ENCODE measurements at places on chromosomes 2 and 18. TPM values are rescaled to one million over a fixed set of nuclear protein-coding genes. Genes with fewer than 3 reads are reported as not detected.

The PROM2 gene
- total RNA-seq = 0.43 TPM

The IL1RN gene
- total RNA-seq = 0.78 TPM

The CDH7 gene
- not detected for total RNA-seq

DNA sequence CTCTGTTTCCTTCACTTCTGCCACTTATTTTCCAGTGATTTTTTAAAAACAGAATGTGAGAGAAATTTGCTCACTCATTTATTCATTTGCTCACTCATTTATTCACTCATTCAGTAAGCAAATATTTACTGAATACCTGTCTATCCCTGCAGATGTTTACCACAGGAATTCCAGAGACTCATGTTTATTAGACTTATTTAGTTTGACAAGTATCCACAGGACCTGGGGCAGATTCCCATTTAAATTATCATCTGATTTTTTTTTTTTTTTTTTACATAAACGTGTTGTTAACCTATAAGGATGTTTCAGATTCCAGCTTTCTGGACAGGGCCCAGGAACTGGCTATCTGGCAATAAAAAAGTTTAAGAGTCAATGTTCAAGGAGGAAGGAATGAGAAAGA, 175.1 kb upstream of the ERBB4 start:
- DNase-seq = no peak

DNA sequence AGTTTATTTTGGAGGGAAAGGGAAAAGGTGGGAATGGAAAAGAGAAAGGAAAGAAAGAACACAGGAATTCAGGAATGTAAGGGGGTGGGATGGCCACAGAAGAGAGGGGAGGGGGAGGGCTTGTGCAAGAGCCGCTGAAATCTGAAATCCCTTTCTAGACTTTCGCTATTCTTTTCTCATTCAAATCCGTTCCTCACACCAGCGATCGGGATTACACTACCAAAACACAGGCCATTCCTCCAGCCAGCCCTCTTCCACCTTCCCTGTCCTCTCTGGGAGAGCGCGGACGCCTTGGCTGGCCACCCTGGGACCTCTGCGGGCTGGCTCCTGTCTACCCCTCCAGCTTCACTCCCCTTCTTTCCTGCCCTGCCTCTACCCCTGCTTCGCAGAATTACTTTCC, 102.3 kb downstream of the CDCA7 start:
- DNase-seq = no peak

DNA sequence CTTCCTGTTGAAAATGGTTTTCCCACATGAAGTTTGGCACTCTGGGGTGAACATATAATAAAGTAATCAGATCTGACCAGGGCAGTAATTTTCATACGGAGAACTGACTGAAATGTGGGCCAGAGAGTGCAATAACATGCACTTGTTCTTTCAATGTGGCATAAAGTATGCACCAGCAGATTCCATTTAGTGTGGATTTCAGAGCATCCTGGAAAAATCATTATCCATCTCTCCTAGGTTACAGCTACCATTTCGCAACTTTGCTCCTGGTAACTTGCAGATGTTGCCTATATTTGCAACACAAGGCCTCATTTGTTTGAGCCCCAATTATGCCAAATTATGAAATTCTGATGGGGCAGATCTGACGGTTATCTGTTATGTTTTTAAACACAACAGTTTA, 55.4 kb downstream of the COLEC12 start:
- no peak for DNase-seq

- DNase-seq = peak; percentile 79
These were observed 17.9 kb upstream of the SFXN5 start for GRCh38 chr2:73089270-73090030.

DNA sequence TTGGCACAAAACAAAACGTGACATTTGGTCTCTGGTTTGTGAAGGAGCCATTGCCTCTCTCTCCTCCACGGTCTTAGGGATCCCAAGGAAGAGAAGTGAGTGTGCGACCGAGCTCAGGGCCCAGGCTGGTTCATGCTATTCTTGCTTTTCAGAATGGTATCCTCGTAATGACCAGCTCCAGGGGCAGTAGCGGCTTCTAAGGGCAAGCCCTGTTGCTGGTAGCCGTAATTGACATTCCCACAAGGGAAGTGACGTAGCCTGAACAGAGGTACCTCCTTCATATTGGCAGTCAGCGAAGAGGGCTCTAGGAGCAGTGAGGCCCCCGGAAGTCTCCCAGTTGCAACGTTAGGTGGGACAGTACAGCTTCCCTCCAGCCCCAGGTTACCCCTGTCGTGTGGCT, 77.9 kb downstream of the CLIP4 start:
- no peak for DNase-seq

DNA sequence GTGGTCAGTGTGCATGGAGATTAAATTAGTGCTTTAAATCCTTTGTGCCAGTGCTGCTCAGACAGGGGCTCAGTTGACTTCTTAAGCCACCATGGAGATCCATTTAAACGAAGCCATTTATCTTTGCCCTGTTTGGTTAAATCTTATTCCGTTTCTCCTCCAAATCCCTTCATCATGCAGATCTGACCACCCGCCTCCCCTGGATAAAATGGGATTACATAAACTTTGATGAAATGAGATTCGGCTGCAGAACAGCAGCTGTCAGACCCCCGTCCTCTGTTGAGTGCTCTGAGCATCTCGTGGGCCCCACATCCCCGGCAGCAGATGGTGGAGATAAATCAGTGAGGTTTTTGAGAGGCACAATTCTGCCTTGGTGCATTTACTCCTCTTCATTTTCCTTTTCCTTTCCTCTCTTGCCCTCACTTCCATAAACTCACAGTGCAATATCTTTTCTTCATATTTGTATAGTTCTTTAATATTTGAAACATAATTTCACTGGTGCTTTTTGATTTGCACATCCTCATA, 84.4 kb upstream of the TWIST2 start:
- DNase-seq = no peak
